AG04449 (cell line): ENCODE measurements at places on chromosomes 1 and 21.

- DNase-seq, result no peak
These were observed 165.3 kb downstream of the LTN1 start for GRCh38 chr21:28827422-28827821.

DNA sequence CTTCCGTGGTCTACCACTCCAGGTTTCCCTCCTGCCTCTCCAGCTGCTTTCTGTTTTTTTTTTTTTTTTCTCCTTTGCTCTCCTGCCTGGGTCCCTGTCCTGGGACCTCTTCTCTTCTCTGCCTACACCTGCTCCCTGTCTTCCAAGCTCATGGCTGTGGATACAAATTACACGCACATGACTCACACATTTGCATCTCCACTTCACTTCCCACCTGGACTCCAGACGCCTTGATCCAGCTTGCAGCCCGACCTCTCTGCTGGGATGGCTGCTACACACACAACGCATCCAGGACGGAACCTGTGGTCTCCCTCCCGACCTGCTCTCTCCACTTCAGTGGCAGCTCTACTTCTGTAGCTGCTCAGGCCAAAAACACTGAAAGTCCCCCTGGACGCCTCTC, 44.4 kb upstream of the B3GALT5 start:
- DNase-seq, result no peak

- no peak for DNase-seq
These were observed 564.1 kb upstream of the PLXNA2 start for GRCh38 chr1:208808301-208808700.

DNA sequence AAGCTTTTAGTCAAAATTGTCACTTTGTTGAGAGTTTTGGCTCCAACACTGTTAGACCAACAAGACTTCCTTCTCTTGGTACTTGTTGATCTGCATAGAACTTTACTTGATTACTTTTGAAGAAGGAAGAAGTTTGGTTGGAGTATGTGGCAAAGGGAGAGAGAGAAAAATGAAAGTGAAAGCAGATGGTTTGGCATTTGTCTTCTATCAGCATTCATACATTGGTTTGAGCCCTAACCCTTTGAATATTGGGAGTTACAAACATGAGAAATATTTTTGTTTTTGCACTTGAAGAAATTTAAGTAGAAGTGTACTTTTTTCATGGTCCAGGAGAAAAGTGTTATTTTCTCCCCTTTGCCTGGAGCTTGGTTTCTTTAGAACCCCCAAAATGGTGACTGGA, 169.8 kb downstream of the ADGRL4 start:
- no peak for DNase-seq
